ENCODE measurements at places on chromosomes 5 and 9.

GRCh38 chr5:157509587-157509986 lies 49.6 kb downstream of the NIPAL4 start:
- DNase-seq, result no peak

GRCh38 chr5:55356896-55357295 lies 49.1 kb downstream of the MTREX start:
- DNase-seq, result no peak

- no peak for DNase-seq
Observed at GRCh38 chr9:17332115-17332514, 197.3 kb downstream of the CNTLN start.

DNA sequence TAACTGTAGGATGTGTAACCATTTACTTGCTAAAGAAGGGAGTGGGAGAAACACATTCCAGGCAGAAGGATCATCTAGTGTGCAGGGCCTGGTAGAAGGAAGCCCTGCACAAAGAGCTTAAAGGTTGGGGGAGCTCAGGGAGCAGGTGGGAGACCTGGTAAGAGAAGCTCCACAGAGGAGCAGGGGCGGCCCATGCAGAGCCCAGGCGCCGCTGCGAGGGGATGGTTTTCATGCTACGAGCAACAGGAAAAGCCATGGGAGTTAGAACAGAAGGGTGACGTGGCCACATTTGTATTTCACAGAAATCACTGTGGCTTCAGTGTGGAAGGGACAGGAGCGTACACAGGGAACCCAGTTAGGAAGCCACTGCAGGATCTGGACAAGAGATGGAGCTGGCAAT lies 73.1 kb downstream of the PDE6A start:
- no peak for DNase-seq

DNA sequence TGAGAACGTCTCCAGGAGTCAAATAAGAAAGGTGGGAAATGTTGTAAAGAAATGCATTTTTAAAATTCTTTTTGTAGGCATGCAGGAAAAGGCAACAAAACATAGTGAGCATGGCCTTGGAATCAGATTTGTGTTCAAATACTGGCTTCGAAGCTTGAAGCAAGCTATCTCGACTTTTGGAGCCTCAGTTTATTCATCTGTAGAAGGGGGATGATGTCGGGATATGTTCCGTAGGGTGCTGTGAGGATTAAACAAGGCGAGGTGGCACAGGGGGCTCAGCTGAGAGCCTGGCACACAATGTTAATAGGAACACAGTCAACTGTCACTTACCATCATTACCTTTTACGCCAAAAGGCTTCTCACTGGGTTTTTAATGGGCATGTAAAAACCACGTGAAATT lies 4.8 kb downstream of the ADAMTS2 start:
- no peak for DNase-seq

- DNase-seq, result peak; percentile 91
Observed at GRCh38 chr9:87518702-87519335, 21.2 kb downstream of the DAPK1 start.

DNA sequence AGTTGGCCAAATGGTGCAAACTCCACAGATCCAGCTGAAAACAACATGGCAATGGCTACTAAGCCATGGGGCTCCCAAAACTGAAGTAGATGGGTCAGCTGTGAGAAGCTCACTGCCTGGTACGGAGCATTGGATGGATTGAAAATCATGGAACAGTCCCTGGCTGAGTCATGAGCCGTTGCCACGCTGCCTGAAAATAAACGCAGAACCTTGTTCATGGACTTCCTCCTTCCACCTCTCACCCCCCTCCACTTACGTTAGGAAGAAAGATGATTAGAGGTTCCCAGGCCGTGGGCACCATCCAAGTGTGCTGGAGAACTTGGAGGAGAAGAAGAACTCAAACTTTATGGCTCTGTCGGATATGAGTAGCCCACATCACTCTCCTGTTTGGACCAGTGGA lies 6.8 kb upstream of the DIPK1B start:
- no peak for DNase-seq

DNA sequence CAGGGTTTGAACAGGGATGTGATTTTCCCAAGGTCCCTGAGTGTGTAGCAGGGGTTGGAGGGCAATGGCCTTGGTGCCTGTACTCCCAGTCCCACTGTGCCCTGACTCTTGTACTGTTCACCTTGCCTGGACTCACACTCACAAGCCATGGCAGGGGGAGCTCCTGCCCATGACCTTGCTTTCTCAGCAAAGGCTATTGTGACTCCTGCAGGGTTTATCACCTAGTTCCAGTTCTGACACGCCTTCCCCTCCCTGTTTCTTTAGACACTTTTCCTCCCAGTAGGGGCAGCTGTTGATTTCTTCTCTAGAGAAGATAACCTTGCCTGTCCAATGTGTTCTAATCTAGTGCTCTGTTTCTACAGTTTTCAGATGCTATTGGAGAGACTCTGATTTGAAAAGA lies 139.5 kb downstream of the FSTL4 start:
- DNase-seq, result no peak

DNA sequence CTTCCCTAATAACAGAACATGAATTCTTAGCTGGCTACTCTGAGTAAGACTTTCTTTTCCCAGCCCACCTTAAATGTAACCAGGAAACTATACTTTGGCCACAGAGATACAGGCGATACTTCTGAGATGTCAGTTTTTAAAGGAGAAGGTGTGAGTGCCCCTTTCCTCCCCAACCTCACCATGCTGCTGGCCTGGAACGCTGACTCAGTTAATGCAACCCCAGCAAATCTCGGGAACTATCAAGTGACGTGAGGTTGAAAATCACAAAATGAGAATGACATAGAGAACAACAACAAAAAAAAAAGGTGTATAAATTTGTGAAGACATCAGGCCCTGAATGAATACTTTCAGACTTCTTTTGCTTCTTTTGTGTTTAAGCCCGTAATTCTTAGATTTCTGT lies 13.7 kb downstream of the ZNF484 start:
- no peak for DNase-seq

- no peak for DNase-seq
Observed at GRCh38 chr5:154714266-154714986, 40.8 kb upstream of the LARP1 start.

GRCh38 chr5:105947461-105947860 lies 1723.3 kb downstream of the EFNA5 start:
- DNase-seq, result no peak

DNA sequence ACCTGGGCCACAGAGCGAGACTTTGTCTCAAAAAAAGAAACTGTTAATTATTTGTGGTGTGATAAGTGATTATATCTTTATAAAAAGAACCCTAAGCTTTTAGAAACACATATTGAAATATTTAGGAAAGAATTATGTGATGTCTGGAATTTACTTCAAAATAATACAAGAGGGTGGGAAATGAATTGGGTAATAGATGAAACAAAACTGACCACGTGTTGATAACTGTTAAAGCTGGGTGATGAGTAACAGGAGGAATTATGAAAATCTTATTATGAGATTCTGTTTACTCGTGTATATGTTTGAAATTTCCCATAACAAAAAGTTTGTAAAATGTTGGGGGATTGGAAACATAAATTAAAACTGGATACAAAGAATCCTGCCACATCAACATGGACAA lies 33.0 kb upstream of the PPP2CA start:
- DNase-seq, result no peak

GRCh38 chr5:155822177-155822576 lies 504.8 kb upstream of the SGCD start:
- no peak for DNase-seq

GRCh38 chr5:124726631-124727362 lies 19.6 kb downstream of the ZNF608 start:
- no peak for DNase-seq

- no peak for DNase-seq
Observed at GRCh38 chr9:121738968-121739367, 87.5 kb downstream of the DAB2IP start.

- DNase-seq, result peak; percentile 63
Observed at GRCh38 chr9:15697446-15697851, 144.6 kb downstream of the CCDC171 start.

GRCh38 chr9:128374221-128374675 lies 3.1 kb downstream of the URM1 start:
- DNase-seq, result no peak

- peak; percentile 54 for DNase-seq
Observed at GRCh38 chr9:8648271-8648845, 848.8 kb upstream of the DMAC1 start.

- DNase-seq, result no peak
Observed at GRCh38 chr9:124342402-124342775, 72.9 kb downstream of the PSMB7 start.

All from NCI-H226 (cell line).